Activated CD4-positive, alpha-beta memory T cell treated with anti-CD3 and anti-CD28 coated beads for 36 hours (primary cell): ENCODE measurements at places on chromosomes 3 and 15. TPM values are rescaled to one million over a fixed set of nuclear protein-coding genes. Genes with fewer than 3 reads are reported as not detected.

The LRRC31 gene
- total RNA-seq = not detected

DNA sequence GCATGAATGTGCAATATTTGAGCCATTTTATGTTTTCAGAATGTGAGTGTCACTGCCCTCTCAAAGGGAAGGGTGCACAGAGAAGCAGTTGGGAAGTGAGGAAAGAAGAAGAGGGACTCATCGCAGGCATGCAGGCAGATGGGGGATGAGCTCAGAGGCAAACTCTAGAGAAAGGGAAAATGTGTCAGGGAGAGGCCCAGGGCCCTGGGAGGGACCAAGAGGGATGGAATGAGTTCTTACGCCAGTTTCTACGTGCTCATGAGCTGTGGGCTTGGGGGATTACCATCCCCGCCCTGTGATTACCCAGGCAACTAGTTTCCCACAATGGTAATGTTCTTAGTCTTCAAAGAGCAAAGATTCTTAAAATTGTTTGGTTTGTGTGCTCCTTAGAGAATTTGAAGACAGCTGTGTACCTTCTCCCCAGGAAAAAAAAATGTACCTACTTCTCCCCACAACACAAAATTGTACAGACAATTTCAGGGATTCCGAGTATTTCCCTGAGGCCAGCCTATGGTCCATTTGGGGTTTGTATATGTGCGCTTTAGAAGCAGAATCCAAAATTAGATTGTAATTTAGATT is 17.8 kb downstream of the GCSAM start:
- peak; percentile 44 for DNase-seq

DNA sequence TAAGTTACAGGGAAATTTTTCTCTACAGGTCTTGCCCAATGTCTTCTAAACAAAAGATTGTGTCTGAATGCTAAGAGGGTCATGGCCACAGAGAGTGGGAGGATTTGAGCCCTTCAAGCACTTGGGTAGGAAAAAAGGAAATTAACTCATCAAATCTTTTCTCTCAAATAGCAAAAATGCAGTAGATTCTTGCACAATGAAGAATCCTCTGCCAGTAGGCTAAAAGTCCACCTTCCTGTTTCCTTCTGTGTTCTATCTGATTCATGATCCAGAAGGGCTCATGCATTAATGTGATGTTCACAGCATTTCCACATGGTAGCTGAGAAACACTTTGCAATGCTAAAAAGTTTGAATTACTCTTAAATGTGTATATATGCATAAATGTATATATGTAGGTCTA is 177.1 kb downstream of the CD47 start:
- DNase-seq = no peak

- no peak for DNase-seq
Measured at GRCh38 chr15:52102463-52102862, 10.1 kb downstream of the BCL2L10 start.

The MB21D2 gene
- 9.1 TPM for total RNA-seq

DNA sequence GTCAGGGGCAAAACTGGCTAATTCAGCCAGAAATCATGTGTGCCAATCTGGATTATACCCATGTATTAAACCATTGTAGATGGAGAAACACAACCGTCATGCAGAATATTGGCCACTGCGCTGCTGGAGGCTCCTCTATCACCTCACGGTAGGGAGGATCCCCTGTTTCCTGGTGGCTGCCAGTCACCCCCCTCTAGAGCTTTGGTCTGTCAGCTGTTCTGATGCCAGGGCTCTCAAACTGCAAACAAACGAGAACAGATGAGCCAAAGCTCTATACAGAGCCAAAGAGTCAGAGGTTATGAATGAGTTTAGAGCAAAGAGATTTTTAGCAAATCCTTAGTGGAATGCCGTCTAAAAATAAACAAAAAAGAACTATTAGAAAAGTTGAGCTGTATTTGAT is 62.5 kb downstream of the IL20RB start:
- DNase-seq = no peak

The DLL4 gene
- total RNA-seq = not detected

DNA sequence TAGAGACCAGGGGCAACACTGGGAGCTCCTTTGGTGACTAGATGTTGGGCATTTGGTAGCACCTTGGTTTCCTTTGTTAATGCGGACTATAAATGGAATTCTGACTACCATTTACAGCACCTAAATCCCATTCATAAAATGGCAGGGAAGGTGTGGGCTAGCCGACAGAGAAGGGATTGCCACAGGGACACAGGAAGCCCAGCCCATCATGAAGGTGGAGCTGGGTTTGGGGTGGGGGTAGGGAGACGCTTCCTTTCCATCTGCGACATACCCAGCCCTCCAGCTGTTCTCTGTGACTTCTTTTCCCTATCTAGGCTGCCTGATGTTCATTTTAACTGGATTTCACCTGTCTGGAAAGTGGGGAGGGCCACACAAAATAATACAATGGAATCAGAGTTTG is 21.0 kb downstream of the ABHD2 start:
- DNase-seq = no peak

- DNase-seq = no peak
Measured at GRCh38 chr15:95262866-95263564, 1031.7 kb downstream of the MCTP2 start.

DNA sequence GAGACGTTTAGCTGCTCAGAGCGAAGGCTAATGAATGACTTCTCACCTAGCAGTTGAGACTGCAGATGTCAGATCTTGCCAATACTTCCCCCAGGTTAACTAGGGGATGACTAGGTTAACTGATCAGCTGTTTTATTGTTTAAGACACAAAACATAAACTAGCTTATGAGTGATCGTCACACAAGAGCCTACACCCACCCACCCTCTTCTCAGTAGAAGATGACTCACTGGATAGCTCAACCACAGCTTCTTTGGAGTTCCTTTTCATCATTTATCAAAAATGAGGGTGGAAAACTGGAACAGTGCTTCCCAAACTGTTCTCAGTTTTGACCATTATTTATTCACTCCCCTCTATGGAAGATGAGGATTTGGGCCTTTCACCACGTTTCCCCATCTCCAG is 25.2 kb downstream of the GASK1A start:
- DNase-seq = no peak

- DNase-seq = no peak
Measured at GRCh38 chr3:182491577-182491976, 301.7 kb upstream of the ATP11B start.

The GOLGA8S gene
- total RNA-seq = 0.05 TPM

DNA sequence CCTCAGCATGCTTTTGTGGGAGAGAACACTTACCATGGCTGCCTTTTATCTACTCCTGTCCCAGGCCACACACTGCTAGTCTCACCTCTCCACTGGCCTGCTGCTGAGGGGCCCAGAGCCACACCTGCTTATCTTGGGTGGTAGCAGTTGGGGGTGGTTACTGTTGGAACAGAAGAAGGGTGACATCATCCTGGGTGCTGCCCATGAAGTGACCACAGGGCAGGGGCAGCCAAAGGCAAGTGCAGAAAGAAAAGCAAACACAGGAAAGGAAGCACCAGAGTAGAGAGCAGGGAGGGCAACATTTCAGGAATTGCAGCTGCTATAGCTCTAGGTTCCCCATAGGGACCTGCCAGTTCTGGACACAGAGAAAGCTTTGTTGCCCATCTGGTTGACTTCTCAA is 345.2 kb downstream of the VPS13C start:
- DNase-seq = no peak

The SLC28A1 gene
- total RNA-seq = not detected

DNA sequence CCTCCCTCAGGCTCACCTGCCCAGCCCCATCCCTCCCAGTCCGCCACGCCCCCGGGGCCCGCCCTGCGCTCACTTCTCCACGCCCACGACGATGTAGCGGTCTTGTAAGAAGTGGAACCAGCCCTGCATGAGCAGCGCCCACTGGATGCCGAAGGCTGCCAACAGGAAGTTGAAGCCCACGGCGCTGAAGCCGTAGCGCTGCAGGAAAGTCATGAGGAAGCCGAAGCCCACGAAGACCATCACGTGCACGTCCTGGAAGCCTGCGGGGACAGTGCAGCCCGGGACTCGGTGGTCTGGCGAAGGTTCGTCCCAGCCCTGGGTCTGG is 9.7 kb downstream of the RHCG start:
- peak; percentile 54 for DNase-seq

GRCh38 chr3:97662762-97663161 is 101.8 kb upstream of the ARL6 start:
- no peak for DNase-seq

The BCHE gene
- total RNA-seq = not detected

GRCh38 chr3:186287711-186288110 is 74.3 kb downstream of the DGKG start:
- DNase-seq = no peak

The CBLB gene
- 86.1 TPM for total RNA-seq

- peak; percentile 20 for DNase-seq
Measured at GRCh38 chr3:197023998-197024651, 5.5 kb downstream of the MELTF start.

The KIF15 gene
- 45.1 TPM for total RNA-seq

The ITIH1 gene
- total RNA-seq = not detected

The CA12 gene
- 0.07 TPM for total RNA-seq

The POTEB3 gene
- not detected for total RNA-seq

The PPCDC gene
- total RNA-seq = 16.3 TPM

The DTX3L gene
- total RNA-seq = 39.6 TPM
